ENCODE measurements at places on chromosomes 3 and 15.

DNA sequence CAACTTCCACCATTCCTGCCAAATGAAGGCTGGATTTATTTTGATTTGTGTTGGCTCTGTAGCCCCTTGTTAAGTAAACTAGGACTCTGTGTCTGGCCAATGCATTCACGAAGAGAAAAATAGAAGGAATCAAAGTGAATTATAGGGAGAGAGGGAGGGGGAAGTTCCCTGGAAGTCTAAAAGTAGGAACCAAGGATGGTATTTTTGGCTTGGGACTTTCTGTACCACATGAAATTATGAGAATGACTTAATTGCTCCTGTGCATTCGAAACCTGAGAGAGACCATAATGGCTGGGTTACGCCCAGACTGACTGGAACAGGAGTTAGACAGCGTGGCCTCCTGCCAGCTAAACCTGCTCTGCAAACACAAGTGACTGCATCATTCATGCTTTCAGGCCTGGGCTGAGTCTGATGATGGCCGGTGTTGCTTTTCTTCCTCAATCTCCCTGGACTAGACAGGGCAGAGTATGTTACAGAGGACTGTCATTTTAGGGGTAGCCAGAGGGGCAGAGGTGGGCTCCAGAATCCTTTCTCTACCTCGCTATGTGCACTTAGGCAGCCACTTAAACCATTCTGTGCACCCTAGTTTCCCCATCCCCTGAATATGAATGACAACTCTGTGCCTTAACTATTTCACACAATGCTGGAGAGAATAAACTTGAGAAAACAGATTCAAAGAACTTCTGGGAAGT, 58.9 kb downstream of the MYO1E start:
- DNase-seq = peak; percentile 59

DNA sequence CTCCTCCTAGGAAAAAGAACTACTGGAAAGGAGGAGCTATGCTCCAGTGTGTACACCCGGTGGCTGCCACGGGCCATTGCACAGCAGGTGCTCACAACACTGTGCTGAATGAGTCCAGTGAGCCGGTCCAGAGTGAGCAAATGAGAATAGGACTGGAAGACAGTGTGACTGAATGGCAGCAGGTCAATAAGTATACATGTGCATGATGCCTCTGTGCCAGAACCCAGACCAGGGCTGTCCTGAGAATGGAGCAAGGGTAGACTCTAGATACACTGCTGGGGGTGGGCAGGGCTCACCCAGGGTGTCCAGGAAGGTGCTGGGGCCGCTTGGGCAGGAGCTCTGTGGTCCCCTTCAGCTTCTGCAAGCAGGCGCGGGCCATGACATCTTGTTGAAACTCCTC, 8.3 kb downstream of the POLG start:
- DNase-seq = no peak

DNA sequence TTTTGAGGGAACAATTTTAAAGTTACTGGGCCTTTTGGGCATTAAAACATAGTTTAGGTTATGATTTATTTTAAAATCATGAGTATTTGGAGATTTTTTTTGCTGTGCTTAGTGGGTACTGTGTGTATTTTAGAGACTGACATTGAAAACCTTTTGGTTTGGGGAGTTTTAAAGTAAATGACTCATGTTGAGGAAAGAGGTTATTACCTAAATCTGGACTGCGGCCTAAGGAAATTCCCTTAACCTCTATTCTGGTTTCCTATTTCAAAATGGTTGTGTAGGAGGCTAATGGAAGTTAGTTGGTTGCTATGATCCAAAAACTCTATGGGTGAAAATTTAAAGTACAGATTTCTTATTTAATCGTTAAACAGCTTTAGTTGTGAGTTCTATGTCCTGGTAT, 57.3 kb upstream of the DPH6 start:
- DNase-seq = peak; percentile 73

- no peak for DNase-seq
Measured at GRCh38 chr15:95520511-95520910, 810.0 kb upstream of the NR2F2 start.

DNA sequence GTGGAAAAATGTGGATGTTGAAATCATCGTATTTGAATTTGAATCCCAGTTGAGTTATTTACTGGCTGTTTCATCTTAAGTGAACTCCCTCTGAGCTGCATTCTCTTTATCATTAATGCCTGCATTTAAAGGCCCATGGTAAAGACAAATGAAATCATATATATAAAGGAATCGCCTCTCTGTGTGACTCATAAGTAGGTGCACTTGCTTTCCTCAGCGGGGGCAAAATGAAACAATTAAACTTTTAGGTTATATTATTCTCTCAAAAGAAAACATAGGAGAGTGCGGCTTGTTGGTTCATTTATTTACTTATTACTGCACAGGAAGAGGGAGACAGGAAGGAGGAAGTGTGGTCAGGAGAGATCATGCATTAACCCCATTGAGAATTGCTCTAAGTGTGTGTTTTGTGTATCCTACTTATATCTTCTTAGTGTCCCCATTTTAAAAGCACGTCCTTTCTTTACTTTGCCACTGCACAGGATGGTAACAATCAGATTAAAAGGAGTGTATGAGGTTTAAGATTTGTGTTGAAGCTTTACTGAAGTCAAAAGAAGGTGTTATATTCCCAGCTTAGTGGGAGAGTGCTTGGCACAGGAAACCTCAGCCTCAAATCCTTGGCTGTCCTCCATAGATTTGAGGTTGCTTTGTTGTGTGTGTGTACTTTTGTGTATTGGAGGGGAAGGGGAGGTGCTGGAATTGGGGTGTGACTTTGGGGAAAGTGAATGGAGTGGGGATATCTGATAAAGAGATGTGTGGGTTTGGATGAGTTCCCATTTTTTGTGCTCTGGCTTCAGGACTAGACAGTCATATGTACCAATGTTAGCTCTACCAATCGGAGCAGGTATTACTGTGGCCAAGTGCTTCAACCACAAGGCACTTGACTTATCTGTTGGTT, 595.8 kb upstream of the NR2F2 start:
- no peak for DNase-seq

DNA sequence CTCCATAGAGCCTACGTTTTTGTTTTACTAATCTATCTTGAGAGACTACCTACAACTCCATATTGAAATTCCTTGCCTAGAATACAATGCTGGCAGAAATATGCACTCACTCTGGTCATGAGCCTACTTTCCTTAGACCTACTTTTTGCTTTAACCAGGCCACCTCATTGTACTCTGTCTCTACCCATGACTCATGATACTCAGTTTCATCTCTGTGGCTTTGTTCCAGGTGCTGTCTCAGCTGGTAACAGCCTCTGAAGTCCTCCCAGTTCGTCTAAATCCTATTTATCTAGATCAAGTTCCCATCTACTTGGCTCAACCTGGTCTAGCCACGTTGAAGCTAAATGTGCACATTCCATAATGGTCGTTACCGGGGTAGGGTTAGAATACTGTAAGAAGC, 536.4 kb downstream of the RSL24D1 start:
- no peak for DNase-seq

GRCh38 chr3:100402256-100402655, 917 bp downstream of the LNP1 start:
- DNase-seq = peak; percentile 80

- peak; percentile 78 for DNase-seq
Measured at GRCh38 chr3:29686889-29687592, 406.2 kb downstream of the RBMS3 start.

DNA sequence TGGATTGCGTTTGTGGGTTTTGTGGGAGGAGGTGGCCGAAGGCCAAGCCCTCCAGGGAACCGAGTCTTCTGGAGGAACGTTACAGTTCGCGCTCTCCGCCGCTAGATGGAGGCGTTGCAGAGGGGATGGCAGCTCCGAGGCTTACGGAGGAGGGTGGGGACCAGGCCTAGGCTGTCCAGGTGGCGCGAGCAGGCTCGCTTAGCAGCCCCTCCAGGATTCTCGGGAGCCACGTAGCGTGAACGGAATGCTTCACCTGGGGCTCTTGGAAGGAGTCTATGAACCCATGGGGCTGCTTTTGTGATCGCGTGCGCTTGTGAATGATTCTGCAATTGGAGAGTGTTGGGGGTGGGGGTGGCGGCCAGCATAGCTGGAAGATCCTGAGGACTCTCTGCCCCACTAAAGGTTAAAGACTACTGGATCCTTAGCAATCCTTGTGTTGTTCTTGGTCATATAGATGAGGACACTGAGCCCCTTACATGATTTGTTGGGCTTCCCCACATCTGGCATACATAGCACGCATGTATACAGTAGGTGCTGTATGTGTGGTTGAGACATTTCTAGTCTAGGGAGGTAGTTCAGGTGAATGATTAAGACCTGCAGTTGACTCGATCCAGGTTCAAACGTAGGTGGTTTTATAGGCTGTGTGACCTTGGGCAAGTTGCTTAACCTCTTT, 25.7 kb downstream of the FAM3D start:
- DNase-seq = peak; percentile 85

- no peak for DNase-seq
Measured at GRCh38 chr3:177624528-177625495, 427.5 kb upstream of the TBL1XR1 start.

GRCh38 chr3:124584552-124585391, 145.5 kb upstream of the UMPS start:
- DNase-seq = peak; percentile 58

DNA sequence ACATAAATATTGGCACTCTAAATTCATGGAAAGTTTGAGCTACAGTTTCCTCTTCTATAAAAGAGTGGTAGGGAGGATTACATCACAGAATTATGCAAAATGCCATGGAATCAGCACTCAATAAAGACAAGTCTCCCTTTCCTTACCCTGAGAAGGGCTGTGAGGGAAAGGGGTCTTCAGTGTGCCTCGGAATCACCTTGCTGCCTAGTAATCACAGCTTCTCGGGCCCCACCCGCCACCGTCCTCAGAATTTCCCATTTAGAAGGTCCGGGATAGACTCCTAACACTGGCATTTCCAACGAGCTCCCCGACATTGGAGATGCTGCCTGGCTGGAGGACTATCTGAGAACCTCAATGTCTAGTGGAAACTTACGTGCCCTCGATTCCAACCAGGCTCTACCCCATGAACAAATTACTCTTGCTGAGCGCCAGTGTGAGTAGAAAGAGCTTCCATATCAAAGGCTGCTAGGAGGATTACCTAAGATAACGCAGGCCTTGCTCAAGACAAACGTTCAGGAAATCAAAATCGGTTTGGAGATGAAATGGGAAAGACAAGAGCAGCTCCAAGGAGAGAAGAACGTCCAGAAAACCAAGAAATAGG, 92.1 kb upstream of the CHD2 start:
- DNase-seq = peak; percentile 35

DNA sequence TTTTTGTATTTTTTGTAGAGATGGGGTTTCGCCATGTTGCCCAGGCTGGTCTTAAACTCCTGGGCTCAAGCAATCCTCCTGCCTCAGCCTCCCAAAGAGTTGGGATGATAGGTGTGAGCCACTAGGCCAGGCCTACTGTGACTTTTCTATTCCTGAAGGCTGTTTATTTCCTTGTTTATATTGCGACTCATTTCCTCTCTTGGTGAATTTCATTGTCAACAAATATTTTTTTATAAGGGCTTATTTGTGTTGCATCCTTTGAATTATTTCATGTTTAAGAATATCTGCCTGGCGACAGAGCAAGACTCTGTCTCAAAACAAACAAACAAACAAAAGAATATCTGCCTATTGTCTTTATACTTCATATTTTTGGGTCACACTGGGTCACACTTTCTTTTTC, 29.4 kb upstream of the MCCC1 start:
- DNase-seq = no peak

DNA sequence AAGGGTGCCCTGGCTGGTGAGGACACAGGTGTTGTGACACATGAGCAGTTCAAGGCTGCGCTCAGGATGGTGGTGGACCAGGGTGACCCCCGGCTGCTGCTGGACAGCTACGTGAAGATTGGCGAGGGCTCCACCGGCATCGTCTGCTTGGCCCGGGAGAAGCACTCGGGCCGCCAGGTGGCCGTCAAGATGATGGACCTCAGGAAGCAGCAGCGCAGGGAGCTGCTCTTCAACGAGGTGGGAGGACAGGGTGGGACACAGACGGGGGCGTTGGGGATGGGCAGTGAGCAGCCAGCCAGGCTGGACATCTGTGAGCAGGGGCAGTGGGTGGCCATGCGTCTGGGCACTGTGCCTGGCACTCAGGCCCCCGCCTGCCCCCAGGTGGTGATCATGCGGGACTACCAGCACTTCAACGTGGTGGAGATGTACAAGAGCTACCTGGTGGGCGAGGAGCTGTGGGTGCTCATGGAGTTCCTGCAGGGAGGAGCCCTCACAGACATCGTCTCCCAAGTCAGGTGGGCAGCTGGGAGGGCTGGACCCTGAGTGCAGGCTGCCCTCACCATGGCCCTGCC, 10.3 kb downstream of the ANKRD63 start:
- no peak for DNase-seq

GRCh38 chr3:168620854-168621253, 525.1 kb upstream of the GOLIM4 start:
- DNase-seq = peak; percentile 32

- no peak for DNase-seq
Measured at GRCh38 chr15:35932531-35932930, 386.6 kb upstream of the DPH6 start.

- no peak for DNase-seq
Measured at GRCh38 chr3:143826296-143826695, 22.0 kb downstream of the SLC9A9 start.

DNA sequence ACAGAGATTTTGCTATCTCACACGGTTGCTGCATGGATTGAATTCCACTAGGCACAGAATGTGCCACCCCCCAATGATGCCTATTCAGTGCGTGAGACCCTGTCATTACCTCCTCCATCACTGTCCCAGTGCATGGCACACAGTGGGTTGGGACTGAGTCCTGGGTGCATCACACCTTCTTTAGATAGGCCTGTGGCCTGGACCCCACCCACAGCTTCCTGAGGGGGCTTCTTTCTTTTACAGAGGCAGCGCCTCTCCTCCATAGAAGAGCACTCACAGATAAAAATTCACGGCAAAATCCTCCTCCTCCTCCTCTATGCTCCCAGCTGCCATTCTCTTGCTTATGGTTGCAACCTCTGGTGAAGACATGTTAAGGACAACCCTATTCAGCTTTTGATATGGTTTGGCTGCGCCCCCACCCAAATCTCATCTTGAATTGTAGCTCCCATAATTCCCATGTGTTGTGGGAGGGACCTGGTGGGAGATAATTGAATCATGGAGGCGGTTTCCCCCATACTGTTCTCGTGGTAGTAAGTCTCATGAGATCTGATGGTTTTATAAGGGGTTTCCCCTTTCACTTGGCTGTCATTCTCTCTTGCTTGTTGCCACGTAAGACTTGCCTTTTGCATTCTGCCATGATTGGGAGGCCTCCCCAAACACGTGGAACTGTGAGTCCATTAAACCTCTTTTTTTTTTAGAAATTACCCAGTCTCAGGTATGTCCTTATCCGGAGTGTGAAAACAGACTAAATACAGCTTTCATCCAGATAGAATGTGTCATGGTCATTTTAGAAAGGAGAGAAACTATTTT, 147.6 kb downstream of the KLF13 start:
- DNase-seq = no peak

GRCh38 chr3:169165196-169166158, 498.0 kb downstream of the MECOM start:
- DNase-seq = no peak

GRCh38 chr3:127501177-127501576, 89.4 kb downstream of the TPRA1 start:
- DNase-seq = no peak

- DNase-seq = no peak
Measured at GRCh38 chr3:15155840-15156360, 50.1 kb upstream of the CAPN7 start.

Measured in GM23248 (cell line).